RCC 7860 (cell line): ENCODE measurements at places on chromosomes 7 and 10.

GRCh38 chr7:27640884-27641574 lies 21.7 kb downstream of the HIBADH start:
- DNase-seq, result peak; percentile 68

DNA sequence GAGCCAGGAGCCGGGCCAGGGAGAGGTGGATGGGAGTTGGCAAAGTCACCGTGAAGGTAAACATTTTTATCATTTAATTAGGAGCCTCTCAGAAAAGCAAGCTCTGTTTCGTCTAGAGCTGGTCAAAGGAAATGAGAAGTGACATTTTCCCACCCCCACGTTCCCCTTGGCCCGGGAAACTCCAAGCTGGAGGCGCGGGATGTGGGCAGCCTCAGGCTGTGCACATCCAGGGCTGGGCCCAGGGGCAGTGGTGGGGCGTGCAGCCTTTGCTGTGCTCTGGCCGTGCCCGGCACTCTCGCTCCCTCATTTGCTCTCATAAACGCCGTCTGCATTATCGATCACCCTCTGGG lies 135.6 kb upstream of the RET start:
- no peak for DNase-seq

DNA sequence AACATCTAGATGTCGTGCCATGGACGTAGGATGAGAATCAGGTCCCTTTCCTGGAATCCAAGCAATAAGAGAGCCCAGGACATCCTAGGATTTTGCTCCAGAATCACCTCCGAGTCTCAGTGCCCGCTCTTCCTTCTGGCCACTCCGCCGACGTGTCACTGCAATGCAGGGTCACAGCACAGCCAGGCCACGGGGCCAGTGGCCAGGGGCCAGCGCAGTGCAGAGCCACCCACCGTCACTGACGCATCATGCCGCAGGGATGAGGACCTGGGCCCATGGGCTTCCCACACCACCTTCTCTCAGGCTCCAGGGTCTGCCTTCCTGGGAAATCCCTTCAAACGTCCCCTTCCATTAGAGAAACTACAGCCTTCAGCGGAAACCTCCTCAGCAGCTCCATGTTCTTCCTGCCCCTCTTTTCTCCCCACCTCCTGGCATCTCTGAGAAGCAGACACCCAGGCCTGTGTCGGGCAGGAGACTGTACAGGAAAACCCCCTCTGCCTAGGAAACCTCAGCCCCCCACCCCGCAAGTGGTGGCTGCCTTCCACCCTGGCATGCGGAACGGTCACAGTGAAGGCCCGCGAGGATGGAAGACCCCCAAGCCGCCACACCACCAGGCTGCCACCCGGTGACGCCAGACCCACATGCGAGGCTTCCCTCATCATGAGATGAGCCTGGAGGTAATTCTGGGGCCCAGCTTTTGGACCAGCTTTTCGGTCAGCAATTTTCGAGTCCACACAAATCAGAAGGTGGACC lies 32.1 kb downstream of the STK32C start:
- no peak for DNase-seq

GRCh38 chr7:127320974-127321373 lies 68.2 kb upstream of the GRM8 start:
- DNase-seq, result no peak

DNA sequence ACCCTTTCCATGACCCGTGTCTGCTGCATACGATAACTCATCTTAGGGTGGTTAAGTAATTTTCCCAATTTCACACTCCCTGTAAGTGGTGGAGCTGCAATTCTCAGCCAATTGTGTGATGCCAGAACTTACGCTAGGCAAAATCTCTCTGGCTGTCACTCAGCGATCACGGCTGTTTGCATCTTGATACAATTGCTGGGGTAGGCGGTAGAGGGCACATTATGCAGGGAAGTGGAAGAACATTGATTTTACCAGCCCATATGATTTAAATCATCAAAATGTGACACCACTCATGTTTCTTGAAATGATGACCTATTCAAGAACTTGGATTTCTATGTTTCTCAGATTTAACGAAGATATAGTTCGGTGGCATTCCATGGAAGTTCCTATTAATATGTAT lies 108.7 kb upstream of the ADARB2 start:
- DNase-seq, result no peak

GRCh38 chr7:49778731-49779270 lies 5.4 kb downstream of the VWC2 start:
- DNase-seq, result no peak

DNA sequence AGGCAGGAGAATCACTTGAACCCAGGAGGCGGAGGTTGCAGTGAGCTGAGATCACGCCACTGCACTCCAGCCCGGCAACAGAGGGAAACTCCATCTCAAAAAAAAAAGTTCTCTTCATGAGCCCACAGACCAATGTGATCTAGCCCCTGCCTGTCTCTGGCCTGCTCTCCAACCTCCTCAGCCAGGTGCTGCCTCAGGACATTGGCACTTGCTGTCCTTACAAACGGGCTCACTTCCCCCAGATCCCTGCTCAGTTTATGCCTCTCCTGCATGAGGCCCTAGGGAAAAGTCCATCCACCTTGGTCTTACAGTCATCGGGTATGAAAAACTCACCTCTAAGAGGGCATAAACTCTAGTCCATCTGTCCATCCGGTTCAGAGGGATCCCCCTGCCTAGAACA lies 32.5 kb downstream of the TNS3 start:
- DNase-seq, result no peak

- DNase-seq, result no peak
Observed at GRCh38 chr10:100014071-100014762, 4.5 kb upstream of the DNMBP start.

DNA sequence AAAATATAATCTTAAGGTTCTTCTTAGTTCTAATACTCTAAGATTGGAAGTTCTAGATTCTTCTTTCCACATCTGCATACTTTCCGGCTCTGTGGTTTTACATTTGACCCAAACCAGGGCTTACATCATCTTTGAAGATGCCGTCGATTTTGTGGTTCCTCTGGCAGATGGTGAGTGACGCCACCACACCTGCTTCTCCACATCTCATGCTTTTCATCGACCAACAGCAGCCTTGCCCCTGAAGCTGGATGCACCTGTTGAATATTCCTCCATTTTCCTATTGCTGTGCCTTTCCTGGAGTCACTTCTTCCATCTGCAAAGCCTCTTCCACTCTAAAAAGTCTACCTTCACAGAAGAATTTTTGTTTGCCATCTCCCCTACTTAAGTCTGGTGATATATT lies 121.3 kb downstream of the PRKCQ start:
- DNase-seq, result no peak
